ENCODE measurements at places on chromosomes 11 and 22.
A peak's percentile ranks its signal among the peaks of the same experiment; 100 is the strongest.

- no peak for DNase-seq
Observed at GRCh38 chr22:18113680-18114394, 3.2 kb downstream of the TUBA8 start.

- no peak for DNase-seq
Observed at GRCh38 chr11:29317694-29318093, 699.1 kb downstream of the KCNA4 start.

GRCh38 chr11:118088531-118088930, 1.8 kb upstream of the SMIM35 start:
- DNase-seq = no peak

DNA sequence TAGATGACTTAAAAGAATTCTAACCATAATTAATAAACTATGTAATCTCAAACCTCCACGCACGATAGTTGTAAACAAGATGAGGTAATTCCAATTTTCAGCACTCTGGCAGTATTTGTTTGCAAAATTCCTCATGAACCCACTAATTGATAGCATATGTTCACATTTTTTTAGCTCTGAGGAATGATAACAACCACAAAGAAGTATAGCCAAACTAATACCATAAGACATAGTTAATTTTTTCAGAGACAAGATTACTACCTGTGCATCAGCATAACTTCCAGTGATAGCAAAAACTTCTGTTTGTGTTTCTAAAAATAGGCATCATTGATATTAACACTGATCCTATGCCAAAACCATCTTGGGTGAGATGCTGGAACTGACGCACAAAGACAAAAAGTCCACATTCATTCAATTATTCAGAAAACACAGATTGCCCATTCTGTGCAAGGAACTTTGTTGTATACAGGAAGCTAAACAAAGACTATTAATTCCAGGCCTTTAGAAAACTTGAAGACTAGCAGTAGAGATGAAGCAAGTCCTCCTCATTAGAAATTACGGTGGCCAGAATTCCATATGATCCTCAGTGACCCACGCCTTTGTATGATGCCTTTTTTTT, 57.7 kb downstream of the PDGFD start:
- DNase-seq = no peak

DNA sequence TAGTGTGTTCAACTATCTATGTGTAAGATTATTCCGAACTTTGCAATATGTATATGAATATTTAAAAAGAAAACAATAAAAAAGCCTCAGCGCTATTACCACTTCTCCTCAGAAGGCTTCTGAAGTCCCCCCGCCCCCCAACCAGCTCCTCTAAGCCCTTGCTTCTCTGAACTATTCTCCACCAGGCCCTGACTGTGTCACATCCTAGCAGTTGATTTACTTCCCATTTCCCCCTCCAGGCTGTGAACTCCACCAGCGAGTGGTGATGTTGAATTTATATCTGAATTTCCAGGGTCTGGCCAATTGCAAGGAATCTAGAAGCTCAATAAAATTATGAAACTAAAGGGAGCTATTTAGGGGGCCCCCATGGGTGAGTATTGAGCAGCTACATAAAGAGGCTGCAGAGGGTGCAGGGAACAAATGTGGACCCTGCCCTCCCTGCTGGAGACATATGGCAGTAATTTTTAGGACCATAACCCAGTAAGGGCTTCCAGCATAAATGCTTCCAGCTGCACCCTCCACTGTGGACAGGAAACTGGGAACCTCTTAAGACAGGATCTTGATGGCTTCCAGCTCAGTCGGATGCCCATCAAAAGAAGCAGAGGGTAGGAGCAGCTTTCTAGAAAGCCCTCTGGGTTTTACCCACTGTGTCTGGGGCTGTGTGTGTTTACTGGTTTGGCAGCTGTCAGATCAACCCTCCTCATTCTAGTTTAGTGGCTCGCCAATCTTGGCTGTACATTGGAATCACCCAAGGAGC, 81.4 kb downstream of the TIMP3 start:
- no peak for DNase-seq

GRCh38 chr11:34397120-34397519, 39.3 kb upstream of the ABTB2 start:
- DNase-seq = no peak

- DNase-seq = no peak
Observed at GRCh38 chr11:719214-720016, 13.4 kb downstream of the EPS8L2 start.

GRCh38 chr22:19970479-19971275, 29.1 kb upstream of the TXNRD2 start:
- DNase-seq = no peak

- no peak for DNase-seq
Observed at GRCh38 chr11:122404571-122404970, 251.0 kb upstream of the UBASH3B start.

GRCh38 chr22:32075997-32076760, 33.1 kb downstream of the SLC5A1 start:
- no peak for DNase-seq

DNA sequence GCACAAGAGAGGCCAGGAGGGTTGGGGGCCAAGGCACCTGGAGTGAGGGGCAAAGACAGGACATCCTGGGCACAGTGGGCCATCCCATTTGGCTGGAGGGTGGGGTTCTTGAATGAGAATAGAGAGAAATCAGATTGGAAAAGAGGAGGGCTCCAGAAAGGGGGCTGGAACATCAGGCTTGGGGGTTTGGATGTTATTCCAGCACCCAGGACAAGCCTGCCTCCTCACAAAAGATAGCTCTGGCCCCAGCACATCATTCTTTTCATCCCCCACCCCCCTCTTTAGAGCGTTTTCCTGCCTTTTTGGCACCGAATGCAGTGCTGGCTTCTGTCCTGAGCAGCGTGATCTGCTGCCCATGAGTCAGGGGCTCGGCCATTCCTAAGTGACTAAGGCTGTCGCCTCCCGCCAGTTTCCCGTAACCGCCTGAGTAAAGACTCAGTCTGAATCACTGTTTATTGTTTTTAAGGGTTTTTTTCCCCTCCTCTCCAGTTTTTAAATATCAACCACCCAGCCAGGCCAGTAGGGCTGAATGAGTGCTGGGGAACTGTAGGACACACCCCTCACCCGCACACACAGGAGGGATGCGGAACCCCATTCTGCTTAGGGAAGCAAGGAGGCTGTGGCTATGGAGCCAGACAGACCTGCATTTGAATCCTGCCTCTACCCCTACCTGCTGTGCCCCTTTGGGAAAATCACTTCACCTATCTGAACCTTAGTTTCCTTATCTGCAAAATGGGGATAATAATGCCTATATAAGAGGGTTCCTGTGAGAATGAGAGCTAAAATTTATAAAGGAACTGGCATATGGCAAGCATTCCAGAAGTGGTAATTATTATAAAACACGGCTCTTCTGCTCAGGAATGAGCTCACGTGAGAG, 32.4 kb upstream of the NAV2 start:
- peak; percentile 95 for DNase-seq

- no peak for DNase-seq
Observed at GRCh38 chr22:30104501-30105156, 24.4 kb downstream of the HORMAD2 start.

- no peak for DNase-seq
Observed at GRCh38 chr22:31332010-31332409, 14.1 kb downstream of the PATZ1 start.

GRCh38 chr11:120185706-120186455, 25.0 kb upstream of the OAF start:
- DNase-seq = no peak

GRCh38 chr11:75072582-75072981, 24.1 kb downstream of the OR2AT4 start:
- DNase-seq = no peak

DNA sequence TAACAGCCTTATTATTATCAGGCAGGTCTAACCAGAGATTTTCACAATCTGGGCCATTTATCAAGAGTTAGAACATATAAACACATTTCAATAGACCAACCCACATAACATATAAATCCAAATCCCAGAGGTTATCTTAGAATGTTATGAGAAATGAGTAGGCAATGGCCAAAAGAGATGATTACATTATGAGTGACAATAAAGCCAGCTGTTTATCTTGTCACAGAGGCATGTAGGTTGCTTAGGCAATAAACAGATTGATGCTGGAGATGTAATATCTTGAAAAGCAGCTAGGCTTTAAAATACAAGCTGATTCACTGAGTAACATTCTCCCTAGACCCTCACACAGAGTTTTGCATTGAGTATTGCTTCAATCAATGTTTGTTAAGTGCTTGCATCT, 148.5 kb upstream of the SESN3 start:
- DNase-seq = no peak

DNA sequence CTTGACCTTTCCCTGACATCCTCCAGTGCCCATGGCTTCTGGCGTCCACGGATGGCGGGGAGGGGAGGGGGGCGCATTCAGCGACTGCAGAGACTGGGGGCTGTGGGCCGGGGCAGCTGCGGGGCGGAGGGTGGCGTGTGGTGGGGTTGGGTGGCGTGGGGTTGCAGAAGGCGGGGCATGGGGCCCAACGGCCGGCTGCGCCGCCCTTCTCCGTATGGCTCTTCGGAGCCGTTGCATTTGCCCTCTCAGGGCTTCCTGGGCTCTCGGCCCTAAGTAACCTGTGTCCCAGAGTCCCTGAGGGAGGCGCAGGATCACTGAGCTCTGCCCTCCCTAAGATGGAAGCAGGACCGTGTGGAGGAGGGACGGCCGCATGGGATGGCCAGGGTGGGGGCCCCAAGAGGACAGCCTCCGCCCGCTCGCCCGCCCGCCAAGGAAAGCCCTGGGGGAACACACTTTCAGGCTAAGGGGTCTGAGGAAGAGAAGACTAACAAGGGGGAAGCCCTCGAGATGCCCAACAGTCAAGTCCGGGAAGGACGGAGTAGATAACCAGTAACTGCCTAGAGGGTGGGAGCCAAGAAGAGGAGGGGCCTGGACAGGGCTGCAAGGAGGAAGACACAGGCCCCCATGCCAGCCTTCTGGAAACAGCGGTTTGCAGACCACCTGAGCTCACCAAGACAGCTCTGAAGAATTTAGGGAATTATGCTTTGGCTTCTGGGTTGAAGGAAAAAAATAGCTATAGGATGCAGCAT, 9.2 kb upstream of the AIFM3 start:
- no peak for DNase-seq
